BE2C (cell line): ENCODE measurements at places on chromosomes 3 and 15.
A peak's percentile ranks its signal among the peaks of the same experiment; 100 is the strongest.

GRCh38 chr3:11826628-11827265, 19.9 kb downstream of the TAMM41 start:
- no peak for DNase-seq

- DNase-seq: no peak
Observed at GRCh38 chr3:71806736-71807135, 21.8 kb upstream of the PROK2 start.

DNA sequence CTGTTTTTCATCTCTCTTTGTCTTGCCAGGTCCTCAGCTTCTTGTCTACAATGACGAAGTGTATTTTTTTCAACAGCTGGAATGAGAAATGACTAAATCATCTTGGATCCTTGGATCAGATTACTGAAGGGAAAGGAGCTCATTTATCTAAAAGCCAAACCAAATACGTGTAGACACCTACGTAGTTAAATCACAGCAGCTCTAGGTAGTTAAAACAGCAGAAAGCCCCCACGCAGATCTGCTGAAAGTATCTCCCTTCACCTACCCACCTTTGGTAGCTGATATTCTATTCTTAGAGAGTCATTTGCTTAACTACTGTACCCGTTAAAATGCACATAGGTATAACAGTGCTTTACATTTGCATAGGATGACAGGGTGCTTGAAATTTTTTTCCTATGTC, 105.5 kb upstream of the WNT5A start:
- no peak for DNase-seq

DNA sequence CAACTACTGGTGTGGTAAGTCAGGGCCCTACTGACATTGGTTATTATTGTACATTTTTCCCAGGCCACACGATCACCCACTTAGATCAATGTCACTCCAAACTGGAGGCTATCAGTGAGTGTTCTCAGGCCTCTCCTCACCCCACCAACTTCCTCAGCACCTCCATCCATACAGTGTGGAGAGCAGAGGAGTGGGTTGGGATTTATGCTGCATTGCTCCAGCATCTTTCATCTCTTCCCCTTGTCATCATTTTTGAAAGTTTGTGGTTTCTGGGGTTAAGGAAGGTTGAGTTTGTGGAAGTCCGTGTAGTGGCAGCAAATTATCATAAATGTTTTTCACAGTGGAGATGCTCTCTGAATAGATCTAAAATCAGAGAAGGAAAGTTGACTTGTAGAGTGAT, 60.2 kb downstream of the TLNRD1 start:
- DNase-seq: no peak

- peak; percentile 95 for DNase-seq
Observed at GRCh38 chr3:184679056-184679816, 32.6 kb downstream of the MAGEF1 start.

- no peak for DNase-seq
Observed at GRCh38 chr3:135106445-135106844, 311.4 kb downstream of the EPHB1 start.

DNA sequence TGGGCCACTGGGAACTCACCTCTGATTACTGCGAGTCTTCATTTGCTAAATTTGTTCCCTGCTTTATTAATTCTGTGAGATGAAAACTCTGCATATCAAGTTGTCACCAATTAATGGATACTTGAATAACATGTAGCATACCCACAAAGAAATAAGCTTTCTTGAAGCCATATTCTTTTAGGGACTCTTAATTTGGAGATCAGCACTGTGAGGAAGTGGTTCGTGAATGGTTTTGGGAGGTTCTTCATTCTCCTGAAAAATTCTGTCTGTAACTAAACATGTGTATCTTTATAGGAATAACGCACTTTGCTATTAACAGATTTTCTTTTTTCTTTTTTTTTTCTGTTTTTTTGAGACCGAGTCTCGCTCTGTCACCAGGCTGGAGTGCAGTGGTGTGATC, 19.1 kb upstream of the TBC1D5 start:
- DNase-seq: no peak

GRCh38 chr3:53073553-53074365, 27.9 kb upstream of the SFMBT1 start:
- DNase-seq: peak; percentile 29

DNA sequence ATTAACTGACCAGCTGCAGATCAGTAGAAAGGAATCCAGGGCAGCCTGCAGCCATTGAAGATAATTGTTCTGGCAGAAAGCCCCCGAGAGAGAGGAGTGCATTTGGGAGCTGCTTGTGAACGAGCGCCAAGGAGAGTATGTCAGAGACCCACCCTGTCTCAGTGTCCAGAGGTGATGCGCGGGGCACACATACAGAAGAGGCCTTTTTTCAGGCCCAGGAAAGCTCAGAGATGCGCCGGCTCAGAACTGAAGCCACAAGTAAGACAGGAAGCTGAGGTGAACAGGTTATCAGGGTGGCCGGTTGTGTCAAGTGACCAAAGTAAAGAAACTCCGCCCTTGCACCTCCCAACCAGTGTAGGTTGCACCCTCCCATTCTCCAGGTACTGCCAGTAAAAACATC, 59.8 kb upstream of the HEG1 start:
- no peak for DNase-seq

DNA sequence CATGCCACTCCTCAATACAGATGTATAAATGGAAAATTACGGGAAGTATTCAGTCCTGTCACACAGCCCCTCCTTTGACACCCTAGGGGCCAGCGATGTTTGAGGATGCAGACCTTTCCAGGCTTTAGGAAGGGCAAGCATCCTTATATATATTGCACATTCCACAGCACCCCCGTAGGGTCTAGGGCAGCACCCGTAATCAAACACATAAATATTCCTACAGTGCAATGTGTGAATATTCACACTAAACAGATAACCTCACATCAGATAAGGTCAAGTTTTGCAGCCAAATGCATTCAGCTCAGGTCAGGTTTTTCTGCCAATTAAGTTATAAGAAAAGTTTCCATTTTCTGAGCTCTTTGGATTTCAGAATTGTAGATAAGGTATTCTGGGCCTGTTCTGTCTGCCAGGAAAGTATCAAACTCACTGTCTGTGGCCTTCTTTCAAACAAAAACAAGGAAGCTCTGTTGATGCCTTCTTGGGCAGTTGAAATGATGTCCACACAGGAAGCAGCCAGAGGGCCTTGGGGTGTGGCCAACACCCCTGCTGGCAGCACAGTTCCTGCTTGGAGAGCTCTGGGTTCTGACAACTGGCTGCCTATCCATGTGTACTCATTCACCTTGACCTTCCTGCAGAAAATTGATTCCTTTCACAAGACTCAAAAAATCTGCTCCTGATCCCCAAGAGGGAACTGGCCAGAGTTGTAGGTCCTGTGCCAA, 427.0 kb downstream of the NTRK3 start:
- no peak for DNase-seq

- DNase-seq: no peak
Observed at GRCh38 chr15:60272623-60273022, 125.2 kb downstream of the ANXA2 start.

- DNase-seq: no peak
Observed at GRCh38 chr3:119779731-119780383, 2.0 kb upstream of the NR1I2 start.

- no peak for DNase-seq
Observed at GRCh38 chr15:39336926-39337325, 244.0 kb upstream of the THBS1 start.

GRCh38 chr15:70272565-70273355, 175.0 kb upstream of the TLE3 start:
- peak; percentile 56 for DNase-seq

GRCh38 chr3:177735431-177735830, 538.1 kb upstream of the TBL1XR1 start:
- no peak for DNase-seq

- no peak for DNase-seq
Observed at GRCh38 chr15:95658799-95659198, 671.7 kb upstream of the NR2F2 start.

- no peak for DNase-seq
Observed at GRCh38 chr3:126111566-126112475, 27.9 kb upstream of the SLC41A3 start.

- no peak for DNase-seq
Observed at GRCh38 chr15:76936671-76937070, 5.1 kb downstream of the RCN2 start.

DNA sequence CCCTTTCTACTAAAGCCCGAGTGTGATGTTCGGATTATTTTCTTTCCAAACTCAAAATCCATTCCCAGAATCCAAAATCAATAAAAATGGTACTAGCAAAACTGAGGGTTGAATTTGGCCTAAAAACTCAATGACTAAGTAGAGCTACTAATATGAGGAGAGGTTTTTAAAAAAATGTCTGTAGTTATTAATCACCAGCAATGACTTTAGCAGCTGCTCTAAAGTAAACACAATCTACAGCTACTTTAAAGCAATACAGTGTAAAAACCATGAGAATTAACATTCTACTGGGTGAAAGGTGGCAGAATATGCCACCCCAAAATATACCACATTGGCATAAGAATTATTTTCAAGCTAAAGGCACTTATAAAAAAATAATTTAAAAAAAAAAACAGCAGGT, 23.5 kb downstream of the FHIT start:
- no peak for DNase-seq

GRCh38 chr15:68256675-68257450, 20.7 kb upstream of the FEM1B start:
- no peak for DNase-seq

DNA sequence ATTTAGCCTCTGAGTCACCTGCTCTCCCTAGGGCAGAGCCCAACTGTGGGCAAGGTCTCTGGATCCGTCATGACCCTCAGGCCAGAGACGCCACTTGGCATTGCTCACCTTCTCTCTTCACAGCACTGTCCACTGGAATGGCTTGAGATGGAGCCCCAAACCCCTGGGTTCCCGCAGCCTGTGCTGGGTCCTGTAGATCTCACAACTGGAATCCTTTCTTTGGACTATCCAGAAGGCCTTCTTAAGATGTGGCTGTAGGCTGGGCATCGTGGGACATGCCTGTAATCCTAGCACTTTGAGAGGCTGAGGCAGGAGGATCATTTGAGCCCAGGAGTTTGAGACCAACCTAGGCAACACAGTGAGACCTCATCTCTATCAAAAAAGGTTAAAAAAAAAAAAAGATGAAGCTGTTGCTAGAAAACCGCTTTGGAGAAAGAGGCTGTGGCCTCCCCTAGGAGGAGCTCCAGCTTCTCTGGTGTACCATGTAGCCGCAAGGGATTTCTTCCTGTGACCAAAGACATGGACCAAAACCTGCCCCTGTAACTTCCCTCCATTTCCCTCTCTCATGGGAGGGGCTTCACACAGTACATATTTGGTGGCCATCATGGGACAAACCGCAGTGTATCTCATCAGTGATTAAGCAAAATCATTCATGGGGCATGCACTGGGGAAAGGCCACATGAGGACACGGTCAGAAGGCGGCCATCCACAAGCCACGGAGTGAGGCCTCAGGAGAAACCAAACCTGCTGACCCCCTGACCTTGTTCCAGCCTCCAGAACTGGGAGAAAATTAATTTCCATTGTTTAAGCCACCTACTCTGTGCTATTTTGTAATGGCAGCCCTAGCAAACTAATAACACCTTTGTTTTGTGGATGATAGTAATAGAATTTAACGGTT, 23.3 kb upstream of the BUB1B start:
- DNase-seq: no peak
